ENCODE measurements at places on chromosomes 16 and 17.
A peak's percentile ranks its signal among the peaks of the same experiment; 100 is the strongest.

- no peak for DNase-seq
These were observed 18.0 kb downstream of the KLHDC4 start for GRCh38 chr16:87747626-87748414.

DNA sequence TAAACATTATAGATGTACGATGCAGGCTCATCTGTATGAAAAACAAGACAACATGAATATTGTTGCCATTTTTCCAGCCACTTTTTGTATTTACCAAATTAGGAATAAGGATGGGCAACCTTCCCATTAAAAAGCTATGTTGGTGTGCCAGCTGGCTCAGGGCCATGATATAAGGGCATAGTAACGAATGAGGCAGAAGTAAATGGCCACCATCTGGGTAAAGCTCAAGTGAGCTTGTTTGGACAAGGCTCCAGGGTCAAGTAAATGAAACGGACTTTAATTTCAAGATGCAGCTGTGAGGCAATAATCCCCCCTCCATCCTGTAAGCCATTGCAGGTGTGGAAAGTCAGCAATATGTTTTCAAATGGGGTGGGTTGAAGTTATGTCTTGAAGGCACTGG, 930.9 kb upstream of the CDH8 start:
- no peak for DNase-seq

- no peak for DNase-seq
These were observed 14.9 kb downstream of the NAA60 start for GRCh38 chr16:3458278-3458851.

DNA sequence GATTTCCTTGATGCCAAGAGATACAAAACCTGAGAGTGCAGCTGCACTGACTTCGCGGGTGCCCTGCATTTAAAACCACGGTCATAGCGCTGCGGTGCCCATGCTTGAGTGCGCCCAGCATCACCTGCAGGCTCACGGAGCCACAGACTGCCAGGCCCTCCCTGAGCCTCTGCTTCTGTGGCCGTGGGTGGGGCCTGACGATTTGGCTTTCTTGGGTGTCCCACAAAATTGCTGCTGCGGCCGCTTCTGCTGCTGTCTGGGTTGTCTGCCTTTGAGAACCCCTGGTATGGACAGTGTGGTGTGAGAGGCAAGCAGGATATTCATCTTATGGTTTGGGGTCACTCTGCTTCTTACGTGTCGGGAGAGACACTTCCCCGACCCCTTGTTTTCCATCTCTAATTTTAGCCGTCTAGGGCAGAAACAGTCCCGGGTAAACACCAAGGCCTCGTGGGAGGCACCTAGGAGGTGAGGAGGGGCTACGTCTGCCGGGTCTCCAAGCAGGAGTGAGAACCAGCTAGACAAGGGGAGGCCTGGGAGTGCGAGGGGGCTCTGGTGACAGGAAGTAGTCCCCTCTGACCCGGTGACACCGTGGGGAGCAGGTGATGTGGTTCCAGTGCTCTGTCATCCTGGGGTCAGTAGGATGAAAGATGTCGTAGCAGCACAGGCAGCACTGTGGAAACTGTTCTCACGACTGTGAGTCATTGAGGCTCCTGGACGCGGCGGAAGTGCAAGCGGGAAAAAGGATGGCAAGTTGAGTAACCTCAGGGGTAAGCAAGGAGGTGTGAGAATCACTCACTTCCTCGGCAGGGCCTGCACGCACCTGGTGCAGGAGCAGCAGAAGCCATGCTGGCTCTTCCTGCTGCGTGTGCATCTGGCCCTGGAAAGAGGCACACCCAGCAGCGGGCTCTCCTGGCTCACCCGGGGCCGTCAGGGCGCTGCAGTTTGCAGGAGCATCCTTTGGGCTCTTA, 176.3 kb downstream of the RPTOR start:
- no peak for DNase-seq

GRCh38 chr16:81696166-81696960, 82.7 kb upstream of the PLCG2 start:
- DNase-seq, result no peak

- DNase-seq, result no peak
These were observed 98.6 kb upstream of the EEF2KMT start for GRCh38 chr16:5196204-5196603.

- no peak for DNase-seq
These were observed 21.1 kb downstream of the EIF4A3 start for GRCh38 chr17:80125656-80126448.

GRCh38 chr17:75153780-75154194, 525 bp downstream of the JPT1 start:
- DNase-seq, result peak; percentile 26

DNA sequence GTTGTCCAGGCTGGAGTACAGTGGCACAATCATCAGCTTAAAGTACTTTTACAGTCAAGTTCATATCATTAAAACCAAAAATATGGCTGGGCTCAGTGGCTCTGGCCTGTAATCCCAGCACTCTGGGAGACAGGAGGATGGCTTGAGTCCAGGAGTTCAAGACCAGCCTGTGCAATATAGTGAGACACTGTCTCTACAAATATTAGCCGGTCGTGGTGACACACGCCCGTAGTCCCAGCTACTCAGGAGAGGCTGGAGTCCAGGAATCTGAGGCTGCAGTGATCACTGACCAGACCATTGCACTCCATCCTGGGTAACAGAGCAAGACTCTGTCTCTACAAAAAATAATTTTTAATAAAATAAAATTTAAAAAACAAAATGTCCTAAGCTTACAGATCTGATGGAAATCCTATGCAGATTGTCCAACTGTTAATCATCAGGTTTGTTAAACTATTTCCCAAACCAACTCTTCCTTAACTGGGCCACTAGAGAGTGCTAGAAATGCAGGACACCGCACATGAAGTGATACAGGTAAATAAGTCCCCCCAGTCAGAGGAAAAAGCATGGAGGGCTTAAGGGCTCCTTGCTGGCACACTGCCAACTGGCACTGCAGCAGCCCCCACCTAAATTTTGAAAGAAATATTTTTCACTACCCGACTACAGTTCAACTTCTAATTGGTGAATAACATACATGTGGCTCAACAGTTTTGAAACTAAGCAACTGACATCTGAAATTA, 2.8 kb downstream of the USP22 start:
- DNase-seq, result no peak

GRCh38 chr17:56994009-56994792, 16.3 kb downstream of the SCPEP1 start:
- DNase-seq, result no peak

- no peak for DNase-seq
These were observed 14.5 kb downstream of the DNAH17 start for GRCh38 chr17:78562734-78563133.

GRCh38 chr16:71472051-71472450, 10.0 kb upstream of the ZNF23 start:
- DNase-seq, result no peak

DNA sequence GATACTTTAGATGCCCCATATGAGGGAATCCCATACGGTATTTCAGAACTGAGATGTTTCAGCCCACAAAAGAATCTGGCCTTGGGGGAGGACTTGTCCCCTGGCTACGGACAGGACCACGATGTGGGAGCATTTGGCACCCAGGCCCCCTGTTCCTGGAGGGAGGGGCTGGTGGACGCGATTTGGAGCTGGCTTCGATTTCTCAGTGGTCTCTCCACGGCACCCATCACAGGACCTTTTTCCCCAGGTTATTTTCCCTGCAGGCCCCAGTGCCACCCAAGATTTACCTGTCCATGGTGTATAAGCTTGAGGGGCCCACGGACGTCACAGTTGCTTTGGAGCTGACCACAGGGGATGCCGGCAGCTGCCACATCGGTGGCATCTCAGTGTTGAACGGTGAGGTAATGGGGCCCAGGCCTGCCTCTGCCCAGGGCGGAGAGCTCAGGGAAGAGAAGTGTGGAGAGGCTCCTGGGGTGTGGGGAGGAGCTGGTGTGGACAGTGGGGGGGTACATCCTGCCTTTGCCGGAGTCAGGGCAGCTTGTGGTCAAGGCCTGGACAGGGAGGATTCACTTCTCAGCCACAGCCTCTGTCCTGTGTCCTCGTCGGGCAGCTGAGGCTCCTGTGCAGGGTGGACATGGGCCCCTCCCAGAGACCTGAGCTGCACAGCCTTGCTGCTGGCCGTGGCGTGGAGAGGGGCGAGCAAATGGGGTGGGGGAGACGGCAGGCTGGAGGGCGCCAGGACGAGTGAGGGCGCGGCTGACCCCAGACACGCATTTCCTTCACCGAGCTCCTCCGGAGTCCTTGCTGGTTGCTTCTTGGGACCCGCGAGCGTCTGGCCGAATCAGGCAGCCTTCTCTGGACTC, 9.9 kb downstream of the ENGASE start:
- DNase-seq, result no peak

DNA sequence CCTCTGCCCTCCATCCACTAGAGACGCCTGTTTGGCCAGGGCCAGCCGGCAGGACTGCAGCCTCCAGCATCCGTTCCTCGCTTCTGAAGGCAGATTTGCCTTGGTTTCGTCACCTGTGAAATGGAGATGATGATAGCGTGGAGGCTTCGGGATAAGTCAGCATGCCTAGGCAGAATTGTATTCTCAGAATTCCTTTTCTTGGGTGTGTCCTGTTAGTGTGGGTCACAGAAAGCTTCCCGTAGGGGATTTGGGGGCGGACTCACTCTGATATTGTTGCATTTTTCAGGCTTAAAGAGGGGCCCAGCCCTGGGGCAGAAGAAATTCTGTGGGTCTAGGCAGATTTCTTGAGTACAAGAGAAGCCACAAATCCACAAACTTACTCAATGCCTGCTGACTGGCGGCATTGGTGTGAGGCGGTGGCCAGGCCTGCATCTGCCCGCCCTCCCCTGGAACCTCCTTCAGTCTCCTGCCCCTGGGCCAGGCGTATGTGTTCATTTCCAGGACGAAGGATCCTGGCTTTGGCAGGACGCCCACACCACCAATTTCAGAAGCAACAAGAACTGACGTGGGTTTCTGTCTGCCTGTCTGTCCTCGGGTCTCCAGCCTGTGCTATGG, 17.6 kb downstream of the CCDC42 start:
- no peak for DNase-seq

DNA sequence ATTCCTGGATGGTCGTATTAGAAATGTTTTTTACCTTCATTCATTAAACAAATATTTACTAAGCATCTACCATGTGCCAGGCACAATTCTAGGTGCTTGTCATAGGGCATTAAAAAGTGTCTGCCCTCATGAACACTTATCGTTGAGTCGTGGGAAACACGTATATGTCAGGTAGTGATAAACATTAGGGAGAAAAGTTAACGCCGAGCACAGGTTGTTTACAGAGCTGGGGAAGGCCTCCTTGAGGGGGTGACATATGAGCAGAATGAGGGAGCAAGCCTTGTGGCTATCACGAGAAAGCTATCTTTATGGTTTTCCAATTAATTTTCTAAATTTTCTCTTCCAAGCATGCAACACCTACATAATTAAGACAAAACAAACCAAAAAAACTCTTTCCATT, 985 bp upstream of the ZNF213 start:
- DNase-seq, result no peak

DNA sequence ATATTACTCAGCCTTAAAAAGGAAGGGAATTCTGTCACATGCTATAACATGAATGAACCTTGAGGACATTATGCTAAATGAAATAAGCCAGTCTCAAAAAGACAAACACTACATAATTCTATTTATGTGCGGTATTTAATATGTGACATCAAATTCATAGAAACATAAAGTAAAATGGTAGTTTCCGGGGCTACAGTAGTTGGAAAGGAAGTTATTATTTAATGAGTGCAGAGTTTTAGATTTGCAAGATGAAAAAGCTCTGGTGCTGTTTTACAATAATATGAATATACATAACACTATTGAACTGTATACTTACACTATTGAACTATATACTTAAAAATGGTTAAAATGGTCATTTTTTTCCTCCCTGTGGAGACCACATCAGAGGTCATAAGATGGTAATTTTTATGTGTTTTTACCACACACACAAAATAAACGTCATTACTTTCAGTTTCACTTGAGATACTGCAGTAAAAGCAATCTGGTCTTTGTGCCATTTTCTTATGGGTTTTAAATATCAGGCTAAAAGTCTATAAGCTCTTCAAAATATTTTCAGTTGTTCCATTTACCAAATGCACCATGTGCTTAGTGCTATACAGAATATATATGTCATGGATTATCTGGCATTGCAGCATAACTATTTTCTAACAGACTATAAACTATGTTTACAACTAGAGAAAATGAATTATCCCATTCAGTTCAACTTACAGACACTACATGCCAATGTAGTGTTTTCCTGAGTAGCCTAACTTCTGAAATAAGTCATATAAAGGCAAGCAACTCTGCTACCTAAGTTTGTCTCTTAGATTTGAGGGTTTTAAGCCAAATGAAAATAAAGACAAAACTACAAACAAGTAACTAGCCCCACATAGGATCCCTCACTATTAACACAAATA, 90.9 kb downstream of the SPAG9 start:
- peak; percentile 31 for DNase-seq

GRCh38 chr17:76725580-76726230, 701 bp downstream of the JMJD6 start:
- peak; percentile 73 for DNase-seq

GRCh38 chr17:12856416-12856815, 67.1 kb downstream of the ARHGAP44 start:
- DNase-seq, result no peak

DNA sequence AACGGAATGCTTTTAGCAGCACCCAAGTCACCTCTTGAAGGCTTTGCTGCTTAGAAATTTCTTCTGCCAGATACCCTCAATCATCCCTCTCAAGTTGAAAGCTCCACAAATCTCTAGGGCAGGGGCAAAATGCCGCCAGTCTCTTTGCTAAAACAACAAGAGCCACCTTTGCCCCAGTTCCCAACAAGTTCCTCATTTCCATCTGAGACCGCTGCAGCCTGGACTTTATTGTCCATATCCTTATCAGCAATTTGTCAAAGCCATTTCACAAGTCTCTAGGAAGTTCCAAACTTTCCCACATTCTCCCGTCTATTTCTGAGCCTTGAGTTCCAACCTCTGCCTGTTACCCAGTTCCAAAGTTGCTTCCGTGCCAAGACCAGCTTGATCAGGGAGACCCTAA, 27.4 kb downstream of the TMC6 start:
- DNase-seq, result no peak

GRCh38 chr17:38613981-38614779, 8.4 kb upstream of the SRCIN1 start:
- no peak for DNase-seq

DNA sequence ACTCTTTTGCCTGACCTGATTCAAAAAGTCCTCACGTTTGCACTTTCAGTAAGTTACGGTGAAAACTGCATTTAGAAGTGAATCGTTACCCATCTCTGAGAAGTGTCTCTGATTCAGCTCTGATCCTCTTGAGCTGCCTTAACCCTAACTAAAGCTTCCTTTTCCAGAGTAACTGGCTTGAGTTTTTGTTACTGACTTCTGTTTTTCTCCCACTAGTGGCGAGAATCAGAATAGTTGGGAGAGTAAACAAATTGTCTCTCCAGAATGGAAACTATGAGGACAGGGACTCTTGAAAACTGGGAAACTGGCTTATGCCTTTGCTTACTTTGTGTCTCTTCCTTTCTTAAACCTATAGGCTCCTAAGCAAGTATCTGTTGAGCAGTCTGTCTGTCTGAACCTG, 31.3 kb upstream of the KPNB1 start:
- DNase-seq, result peak; percentile 57

- DNase-seq, result peak; percentile 73
These were observed 1.8 kb upstream of the CD300C start for GRCh38 chr17:74547736-74548135.

GRCh38 chr17:37301288-37301687, 74.5 kb upstream of the C17orf78 start:
- DNase-seq, result no peak
